ENCODE measurements at places on chromosomes 16 and 17.
A peak's percentile ranks its signal among the peaks of the same experiment; 100 is the strongest.

- no peak for DNase-seq
Observed at GRCh38 chr16:67490335-67491096, 7.2 kb upstream of the AGRP start.

- DNase-seq = no peak
Observed at GRCh38 chr16:66486773-66487579, 59.9 kb downstream of the BEAN1 start.

GRCh38 chr16:79576602-79577001 lies 23.9 kb downstream of the MAF start:
- DNase-seq = no peak

DNA sequence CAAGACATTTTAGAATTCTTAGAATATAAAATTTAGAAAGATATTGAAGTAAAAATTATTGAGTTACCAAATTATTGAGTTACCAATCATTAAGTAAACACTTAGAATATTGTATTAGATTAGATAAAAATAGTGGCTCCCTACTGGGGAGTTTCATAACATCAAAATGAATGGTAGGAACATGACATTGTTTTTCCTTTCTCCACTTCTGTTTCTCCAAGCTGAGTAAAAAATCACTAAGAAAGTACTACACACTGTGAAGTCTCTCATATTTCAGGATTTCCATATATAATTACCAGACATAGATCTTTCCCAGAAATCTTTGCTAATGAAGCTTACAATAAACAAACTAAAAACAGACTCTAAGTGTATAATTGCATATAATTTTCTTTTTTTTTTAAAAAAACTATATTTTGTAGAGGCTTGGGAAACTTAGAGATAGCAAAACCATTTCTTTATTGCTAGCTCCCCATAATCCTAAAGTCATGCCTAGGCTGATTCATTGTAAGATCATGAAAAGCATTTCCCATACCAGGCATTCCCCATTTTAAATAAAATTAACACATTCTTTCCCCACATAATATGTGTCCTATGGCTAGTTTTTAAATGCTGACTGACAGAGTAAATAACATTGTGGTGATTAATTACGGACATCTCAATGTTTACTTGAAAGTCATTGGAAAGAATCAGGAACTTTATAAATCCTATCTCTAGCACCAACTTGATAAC lies 1408.7 kb upstream of the GOT2 start:
- DNase-seq = no peak

DNA sequence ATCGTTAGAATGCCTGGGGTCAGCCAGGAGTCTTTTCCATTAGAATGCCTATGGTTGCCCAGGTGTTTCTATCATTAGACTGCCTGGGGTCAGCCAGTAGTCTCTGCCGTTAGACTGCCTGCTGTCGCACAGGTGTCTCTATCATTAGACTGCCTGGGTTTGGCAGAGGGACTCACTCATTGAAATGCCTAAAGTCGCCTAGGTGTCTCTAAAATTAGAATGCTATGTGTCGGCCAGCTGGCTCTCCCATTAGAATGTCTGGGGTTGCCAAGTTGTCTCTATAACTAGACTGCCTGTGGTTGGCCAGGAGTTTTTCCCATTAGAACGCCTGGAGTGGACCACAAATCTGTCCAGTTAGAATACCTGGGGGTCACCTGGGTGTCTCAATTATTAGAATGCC lies 2266.5 kb downstream of the TP53TG3F start:
- no peak for DNase-seq

DNA sequence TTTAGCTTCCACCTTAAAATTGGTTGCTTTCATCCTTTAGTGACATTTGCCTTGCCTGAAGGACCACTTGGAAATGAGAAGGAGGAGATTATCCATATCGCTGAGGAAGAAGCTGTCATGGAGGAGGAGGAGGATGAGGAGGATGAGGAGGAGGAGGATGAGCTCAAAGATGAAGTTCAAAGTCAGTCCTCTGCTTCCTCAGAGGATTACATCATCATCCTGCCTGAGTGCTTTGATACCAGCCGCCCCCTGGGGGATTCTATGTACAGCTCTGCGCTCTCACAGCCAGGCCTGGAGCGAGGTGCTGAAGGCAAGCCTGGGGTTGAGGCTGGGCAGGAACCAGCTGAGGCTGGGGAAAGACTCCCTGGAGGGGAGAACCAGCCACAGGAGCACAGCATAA lies 11.5 kb upstream of the TMEM106A start:
- no peak for DNase-seq

- DNase-seq = no peak
Observed at GRCh38 chr17:31470592-31470991, 79.1 kb downstream of the RAB11FIP4 start.

DNA sequence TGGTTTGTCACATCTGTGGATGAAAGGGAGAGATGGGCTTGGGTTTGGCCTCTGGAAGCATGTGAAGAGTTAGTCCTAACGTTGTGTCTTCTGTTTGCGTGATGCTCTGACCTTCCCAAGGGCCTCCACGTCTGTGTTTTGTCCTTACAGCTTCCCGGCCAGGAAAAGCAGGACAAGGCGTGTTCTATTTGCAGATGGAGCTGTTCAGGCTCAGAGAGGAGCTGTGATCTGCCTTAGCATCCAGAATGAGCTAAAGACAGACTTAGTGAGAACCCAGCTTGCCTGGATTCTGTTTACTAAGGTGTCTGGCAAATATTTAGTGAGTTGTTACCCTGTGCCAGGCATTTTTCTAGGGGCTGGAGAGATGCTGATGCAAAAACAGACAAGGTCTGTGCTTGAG lies 282.1 kb downstream of the CBLN1 start:
- DNase-seq = no peak

- DNase-seq = no peak
Observed at GRCh38 chr16:67548265-67549126, 13.8 kb upstream of the CTCF start.

DNA sequence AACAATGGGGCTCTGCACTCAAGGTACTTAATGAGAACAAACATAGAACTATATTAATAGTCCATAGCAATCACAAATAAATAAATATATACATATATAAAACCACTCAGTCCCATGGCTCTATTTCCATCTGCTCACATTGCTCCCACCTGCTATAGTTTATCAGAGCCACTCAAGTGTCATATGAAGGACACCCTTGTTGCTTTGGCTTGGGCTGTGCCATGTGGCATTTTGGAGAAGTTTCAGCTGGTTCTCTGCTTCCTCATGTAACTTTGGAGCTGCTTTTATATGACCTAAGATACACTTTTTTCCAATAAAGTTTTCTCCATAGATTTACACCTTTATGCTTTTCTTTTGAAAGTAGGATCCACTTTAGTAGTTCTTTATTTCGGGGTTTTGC lies 126.4 kb downstream of the KCNJ2 start:
- DNase-seq = no peak

- DNase-seq = peak; percentile 36
Observed at GRCh38 chr17:78532922-78533640, 44.1 kb downstream of the DNAH17 start.

DNA sequence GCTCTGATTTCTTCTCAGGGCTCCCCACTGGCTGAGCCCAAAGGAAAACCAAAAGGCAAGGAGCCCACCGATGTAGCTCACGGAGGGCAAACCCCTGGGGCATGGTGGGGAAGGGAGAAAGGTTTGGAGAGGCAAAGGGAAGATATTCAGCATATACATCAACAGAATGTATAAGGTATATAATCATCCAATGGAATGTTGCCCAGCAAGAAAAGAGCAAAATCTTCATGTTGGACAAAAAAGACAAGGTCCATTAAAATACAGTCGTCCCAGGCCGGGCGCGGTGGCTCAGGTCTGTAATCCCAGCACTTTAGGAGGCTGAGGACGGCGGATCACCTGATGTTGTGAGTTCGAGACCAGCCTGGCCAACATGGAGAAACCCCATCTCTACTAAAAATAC lies 1.6 kb downstream of the CPPED1 start:
- no peak for DNase-seq

DNA sequence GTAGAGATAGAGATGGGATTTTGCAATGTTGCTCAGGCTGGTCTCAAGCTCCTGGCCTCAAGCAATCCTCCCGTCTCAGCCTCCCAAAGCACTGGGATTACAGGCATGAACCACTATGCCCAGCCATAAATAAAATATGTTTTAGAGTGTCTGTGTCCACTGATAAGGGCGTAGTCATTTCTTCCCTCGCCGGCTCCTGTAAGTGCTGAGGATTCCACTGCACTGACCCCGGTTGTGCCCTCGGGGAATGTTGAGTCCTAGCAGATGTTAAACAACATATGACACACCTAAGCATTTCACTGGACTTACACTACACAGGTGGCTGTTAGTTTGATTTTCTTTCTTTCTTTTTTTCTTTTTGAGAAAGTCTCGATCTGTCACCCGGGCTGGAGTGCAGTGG lies 5.6 kb upstream of the SHMT1 start:
- DNase-seq = no peak

- peak; percentile 24 for DNase-seq
Observed at GRCh38 chr16:31253642-31254045, 6.1 kb upstream of the ITGAM start.

DNA sequence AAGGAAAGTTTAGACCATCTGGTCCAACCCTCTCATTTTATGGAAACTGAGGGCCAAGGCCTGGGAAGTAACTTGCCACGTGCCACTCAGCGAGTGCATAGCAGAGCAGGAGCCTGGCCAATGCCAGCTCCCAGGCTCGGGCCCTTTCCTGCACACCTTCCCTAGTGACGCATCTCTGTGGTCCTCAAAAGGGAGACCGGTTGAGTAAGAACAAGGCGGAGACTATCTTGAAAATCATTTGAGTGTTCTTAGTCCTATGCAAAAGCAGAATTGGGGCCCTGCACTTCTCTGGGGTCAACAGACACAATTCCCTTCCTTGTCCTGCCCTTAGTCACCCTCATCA lies 2.8 kb downstream of the CCL4 start:
- DNase-seq = no peak

DNA sequence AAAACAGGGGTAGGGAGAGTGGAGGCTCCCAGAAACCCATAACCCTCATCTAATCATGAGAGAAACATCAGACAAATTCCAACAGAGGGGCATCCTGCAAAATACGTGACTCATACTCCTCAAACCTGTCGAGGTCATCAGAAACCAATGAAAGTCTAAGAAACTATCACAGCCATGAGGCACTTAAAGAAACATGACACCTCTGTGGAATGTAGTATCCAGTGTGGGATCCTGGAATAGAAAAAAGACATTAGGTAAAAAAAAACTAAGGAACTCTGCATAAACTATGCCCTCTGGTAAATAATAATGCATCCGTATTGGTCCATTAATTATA lies 16.4 kb downstream of the CDH5 start:
- DNase-seq = no peak

GRCh38 chr16:10992112-10992511 lies 47.7 kb downstream of the CLEC16A start:
- DNase-seq = no peak

DNA sequence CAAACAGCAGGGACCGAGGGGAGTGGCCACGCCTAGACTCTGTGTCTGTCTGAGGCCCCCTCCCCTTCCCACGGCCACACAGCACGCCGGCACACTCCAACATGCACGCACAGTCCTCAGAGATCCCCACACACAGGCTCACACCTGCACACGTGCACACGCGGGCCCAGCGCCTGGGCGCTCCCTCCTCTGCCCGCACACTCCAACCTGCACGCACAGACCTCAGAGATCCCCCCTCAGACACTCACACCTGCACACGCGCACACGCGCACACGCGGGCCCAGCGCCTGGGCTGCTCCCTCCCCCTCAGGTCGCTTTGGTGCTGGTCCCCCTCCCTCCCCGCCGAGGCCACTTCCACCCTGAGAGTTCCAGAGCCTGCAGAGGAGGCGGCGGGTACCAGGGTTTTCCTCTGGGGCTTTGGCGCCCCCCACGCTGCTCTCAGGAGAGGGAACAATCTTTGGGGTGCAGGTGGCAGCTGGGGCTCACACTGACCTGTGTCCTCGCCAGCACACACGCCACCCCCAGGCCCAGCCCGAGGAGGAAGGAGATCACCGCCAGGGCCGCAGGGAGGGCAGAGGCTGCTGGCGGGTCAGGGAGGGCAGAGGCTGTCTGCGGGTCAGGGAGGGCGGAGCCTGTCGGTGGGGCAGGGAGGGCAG lies 1.6 kb downstream of the CD7 start:
- DNase-seq = peak; percentile 53

DNA sequence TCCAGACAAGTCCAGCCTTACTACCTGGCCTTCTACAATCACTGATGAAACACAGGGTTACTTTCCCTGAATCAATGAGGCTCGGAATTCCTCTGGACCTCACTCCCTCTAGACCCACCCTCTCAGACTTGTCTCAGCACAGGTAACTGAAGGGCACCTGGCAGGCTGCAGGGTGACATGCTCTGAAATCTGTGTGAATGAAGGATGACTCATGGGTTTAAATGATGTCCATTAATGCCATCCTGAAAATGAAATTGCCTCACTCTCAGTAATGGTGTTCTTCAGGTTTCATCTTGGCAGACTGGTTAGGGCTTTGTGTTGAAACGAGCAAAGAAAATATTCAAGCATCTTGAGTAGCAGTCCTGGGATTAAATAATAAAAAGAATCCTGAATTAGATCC lies 134.4 kb downstream of the MAF start:
- DNase-seq = no peak

DNA sequence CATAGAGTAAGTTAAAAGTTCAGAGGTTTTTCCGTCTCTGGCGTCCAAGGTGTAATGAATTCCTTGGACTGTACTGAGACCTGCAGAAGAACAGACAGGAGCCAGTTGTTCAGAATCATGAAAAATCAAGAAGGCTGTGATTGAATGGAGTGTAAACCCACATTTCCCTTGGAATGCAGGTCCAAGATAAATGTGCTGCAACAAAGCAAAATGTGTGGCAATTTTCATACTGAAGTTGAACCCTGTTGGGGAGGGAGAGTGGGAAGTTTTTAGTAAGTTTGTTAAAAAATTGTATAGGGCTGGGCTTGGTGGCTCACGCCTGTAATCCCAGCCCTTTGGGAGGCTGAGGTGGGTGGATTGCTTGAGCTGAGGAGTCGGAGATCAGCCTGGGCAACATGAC lies 21.4 kb downstream of the GGNBP2 start:
- DNase-seq = no peak

- DNase-seq = no peak
Observed at GRCh38 chr16:88010968-88011483, 59.8 kb downstream of the BANP start.

GRCh38 chr17:73600103-73600871 lies 44.0 kb downstream of the SDK2 start:
- no peak for DNase-seq

- DNase-seq = no peak
Observed at GRCh38 chr17:18076936-18077335, 10.8 kb upstream of the DRG2 start.

Data from activated naive CD4-positive, alpha-beta T cell treated with Interleukin-2 at 50 U/mL for 16 hours (primary cell).